ENCODE measurements at places on chromosomes 12 and 14.

GRCh38 chr14:92596331-92596907, 82.8 kb downstream of the RIN3 start:
- no peak for DNase-seq

DNA sequence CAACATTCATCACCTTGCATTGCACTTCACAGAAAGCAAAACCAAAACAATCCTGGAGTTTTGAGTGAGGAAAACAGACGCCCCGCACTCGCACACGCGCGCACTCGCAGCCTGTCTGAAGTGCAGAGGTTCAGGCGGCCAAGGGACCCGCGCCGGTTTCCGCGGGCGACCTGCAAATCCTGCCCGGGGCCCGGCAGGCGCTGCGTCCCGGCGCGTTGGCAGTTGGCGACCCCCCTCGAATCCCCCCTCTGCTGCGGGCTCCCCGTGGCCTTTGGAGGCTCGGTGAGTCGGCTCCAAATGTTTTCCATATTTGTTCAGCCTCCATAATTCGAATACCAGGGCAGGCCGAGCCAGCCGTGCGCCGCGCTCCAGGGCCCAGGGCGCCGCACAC, at the start of gene SSPN:
Gene SSPN (plus strand): TSS at position 324 of the 391 bp plus-strand sequence. CDS start 100 bp downstream, outside the sequence.
- peak; percentile 13 for DNase-seq

DNA sequence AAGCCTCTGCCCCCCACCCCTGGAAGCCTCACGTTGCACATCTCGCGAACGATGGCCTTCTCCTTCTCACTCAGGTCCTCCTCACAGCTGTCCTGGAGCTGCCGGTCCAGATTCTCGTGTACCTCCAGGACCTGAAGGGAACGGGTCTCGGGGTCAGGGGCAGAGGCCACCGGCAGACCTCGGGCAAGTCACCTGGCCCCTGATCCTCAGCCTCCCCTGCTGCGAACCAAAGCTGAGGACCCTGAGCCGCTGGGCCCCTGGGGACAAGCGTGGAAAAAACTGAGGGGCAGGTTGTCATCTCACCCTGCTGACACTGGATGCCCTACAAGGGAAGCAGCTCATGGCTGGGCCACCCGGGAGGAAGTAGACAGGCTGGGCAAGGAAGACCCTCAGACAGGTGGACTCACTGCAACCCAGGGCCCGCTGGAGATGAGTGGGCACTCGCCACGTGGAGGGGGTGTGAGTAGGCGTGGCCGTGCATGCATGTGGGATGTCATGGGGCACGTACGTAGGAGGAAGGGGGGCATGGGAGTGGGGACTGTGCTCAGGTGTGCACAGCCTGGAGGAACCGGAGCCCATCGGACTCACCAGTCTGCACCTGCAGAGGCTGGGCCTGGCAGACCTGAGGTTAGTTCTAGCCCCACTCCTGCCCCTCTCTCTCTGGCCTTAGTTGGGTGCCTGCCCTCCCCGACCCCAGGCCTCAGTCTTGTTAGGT, 35.1 kb downstream of the CCNK start:
- no peak for DNase-seq

DNA sequence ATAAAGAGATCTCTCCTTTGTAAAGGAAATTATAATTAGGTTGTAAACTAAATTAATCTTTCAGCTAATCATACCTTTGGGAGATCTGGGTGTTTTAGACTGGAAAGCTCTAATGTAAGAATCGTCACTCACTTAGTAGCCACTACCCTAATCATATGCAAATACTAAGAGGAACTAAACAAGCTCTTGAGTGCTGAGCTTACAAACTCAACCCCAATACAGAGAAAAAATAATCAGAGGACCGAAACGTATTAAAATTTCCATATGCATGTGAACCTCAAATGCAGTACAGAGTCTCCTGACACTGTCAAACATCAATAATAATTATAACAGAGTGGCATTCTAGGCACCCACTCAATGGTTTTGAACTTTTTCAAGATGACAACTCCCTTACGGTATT, 235.3 kb upstream of the FOXN3 start:
- DNase-seq, result no peak

DNA sequence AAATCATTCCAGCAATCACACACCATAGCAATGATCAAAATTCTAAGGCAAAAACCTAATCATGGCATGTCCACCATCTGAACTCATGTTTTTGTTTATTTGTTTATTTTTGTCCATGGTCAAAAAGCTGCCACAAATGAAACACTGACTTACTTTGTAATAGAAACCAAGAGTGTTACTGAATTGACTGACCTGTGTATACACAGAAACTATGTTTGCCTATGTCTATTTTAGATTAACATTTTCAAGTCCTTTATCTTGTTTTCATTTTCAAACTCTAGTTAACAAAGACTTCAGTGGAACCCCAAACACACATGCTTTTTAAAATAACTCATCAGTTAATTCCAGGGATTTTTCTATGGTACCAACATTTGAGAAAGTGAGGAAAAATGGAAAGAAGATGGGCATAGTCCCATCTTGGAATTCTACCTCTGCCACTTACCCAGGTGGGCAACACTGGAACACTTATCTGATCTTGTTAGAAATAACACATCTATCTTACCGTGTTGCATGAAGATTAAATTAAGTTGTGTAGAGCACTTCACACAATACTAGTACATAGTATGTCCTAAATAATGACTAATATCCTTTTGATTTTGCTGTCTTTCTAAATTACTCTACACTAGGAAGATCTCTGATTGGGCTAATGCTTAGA, 6.4 kb downstream of the LUM start:
- no peak for DNase-seq

GRCh38 chr12:124401704-124402221, 106.9 kb downstream of the RFLNA start:
- DNase-seq, result no peak

- DNase-seq, result no peak
Measured at GRCh38 chr14:101019990-101020710, 116.6 kb upstream of the RTL1 start.

DNA sequence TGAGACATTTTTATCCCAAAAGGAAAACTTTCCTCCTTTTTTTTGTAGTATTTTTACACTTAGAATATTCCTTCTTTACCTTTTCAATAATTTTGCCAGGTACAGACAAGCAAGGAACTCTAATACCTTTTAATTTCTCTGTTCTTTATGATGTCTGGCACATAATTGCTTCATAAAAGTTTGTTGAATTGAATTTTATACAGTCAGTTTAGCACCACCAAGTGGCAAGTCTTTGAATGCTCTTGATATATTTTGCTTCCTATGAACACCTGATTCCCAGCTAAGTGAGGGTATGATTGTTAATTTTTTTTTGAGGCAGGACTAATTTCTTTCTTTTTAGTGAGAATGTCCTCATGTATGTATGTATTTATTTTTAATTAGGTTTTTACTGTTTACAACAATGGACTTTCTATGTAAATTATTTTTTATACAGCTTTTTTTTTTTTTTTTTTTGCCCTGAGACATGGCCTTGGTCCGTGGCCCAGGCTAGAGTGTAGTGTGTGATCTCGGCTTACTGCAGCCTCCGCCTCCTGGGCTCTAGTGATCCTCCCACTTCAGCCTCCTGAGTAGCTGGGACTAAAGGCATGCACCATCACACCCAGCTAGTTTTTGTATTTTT, 6.9 kb downstream of the TBC1D15 start:
- no peak for DNase-seq

DNA sequence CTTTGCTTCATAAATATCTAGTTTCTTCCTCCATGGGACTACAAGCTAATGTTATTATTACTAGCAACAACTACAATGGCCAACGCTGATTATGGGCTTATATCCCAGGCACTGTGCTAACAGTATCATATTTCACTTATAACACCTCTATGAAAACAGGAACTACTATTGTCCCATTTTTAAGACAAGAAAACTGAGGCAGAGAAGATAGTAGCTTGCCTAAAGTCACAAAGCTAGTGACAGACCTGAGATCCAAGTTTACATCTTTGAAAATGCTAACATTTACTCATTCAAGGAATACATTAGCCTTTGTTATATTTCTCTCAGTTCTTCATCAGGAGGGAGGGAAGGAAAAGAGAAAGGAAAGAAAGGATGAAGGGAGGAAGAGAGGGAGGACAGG, 32.8 kb downstream of the GIT2 start:
- DNase-seq, result no peak

GRCh38 chr14:67694791-67695393, 672 bp downstream of the RDH11 start:
- peak; percentile 49 for DNase-seq

DNA sequence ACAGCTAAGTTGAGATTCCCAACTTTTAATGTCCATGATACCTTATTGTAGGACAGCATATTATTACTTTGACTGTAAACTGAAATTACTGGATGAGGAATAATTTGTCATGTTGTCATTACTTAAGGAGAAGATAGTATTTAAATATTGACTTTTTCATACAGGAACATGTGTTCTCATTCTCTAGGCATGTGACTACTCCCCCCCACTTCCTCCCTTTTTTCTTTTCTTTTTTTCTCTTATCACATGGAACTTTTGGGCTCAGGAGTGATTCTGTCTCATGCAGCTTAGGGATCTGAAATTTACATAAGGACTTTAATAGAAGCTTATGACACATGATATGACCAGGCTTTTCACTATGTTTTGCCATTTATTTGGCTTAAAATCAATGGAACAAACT, 127.7 kb upstream of the SLCO1C1 start:
- no peak for DNase-seq

DNA sequence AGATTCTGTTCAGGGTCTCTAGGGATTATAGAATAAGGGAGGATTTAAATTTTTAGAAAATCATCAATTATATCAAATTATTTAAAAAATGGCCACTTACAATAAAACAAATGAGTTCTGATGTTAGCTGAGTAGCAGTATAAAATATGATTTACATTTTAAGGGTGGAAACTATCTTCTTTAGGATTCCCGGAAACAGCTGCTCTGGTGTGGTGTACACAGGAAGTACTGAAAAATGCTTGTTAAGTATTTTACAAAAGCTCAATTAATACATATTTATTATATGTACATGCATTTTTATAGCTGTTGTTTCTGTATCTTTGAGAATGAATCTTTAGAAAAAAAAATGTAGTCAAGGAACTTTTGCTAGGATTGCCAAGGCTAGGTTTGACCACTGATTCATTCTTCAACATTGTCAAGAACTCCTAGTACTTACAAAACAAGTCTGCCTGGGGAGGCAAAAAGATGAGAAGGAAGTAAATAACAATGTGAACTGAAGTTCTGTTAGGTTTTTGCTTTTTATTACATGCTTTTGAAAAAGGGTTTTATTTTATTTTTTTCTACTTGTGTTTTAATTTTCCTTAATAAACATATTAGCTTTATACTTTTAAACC, 48.0 kb downstream of the ARF6 start:
- no peak for DNase-seq

DNA sequence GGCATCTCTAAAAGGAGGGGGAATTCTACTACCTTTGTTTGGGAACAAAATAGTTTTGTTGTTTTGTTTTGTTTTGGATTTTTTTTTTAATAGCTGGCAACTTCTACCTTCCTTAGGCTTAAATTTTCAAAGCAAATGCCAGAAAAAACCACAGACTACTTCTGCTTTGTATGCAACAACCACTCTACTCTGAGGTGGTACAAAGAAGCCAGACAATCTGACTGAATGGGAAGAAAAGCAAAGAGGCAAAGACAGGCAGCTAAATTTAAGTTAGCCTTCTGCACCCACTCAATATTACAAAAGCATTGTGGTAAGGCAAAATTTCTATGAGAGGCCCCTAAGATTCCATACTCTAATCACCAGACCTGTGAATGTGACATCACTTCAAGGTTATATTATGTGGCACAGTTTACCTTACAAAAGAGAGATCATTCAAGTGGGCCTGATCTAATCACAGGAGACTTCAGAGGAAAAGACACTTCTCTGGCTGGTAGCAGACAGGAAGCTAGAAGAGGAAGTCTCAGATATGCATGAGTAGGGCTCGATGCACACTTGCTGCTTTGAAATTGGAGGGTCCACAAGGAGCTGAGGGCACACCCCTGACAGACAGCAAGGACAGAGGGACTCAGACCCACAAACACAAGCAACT, 566.6 kb downstream of the RPS29 start:
- no peak for DNase-seq

DNA sequence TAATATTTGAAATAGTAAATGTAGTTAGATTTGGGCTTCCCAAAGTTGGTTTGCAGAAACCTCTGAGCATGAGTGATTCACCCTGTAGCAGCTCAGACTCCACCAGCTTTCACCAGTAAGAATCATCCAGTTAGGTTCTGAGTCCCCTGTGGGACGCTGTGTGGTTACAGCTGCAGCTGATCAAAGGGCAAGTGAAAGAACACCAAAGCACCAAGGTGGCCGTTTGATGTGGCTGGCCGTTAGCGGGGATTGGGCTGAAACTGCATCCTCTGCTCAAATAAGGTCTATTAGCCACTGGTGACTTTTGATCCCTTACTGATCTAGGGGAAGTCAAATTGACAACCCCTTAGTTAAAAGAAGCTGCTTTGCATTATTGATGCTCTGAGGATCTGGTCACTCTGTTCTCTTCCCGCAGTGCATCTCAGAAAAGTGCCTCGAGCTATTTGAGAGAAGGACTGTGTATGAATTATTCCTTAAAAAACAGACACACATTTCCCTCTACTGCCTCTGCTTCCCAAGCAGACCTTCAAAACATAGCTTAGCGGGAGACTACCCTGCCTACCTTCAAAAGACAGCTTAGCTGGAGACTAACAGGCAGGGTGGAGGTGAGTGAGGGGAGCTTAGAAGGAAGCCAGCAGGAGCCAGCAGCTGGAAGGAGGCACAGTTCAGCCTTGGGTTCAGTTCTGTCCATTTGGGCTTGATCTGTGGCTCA, 3.7 kb downstream of the ABHD12B start:
- DNase-seq, result peak; percentile 79

DNA sequence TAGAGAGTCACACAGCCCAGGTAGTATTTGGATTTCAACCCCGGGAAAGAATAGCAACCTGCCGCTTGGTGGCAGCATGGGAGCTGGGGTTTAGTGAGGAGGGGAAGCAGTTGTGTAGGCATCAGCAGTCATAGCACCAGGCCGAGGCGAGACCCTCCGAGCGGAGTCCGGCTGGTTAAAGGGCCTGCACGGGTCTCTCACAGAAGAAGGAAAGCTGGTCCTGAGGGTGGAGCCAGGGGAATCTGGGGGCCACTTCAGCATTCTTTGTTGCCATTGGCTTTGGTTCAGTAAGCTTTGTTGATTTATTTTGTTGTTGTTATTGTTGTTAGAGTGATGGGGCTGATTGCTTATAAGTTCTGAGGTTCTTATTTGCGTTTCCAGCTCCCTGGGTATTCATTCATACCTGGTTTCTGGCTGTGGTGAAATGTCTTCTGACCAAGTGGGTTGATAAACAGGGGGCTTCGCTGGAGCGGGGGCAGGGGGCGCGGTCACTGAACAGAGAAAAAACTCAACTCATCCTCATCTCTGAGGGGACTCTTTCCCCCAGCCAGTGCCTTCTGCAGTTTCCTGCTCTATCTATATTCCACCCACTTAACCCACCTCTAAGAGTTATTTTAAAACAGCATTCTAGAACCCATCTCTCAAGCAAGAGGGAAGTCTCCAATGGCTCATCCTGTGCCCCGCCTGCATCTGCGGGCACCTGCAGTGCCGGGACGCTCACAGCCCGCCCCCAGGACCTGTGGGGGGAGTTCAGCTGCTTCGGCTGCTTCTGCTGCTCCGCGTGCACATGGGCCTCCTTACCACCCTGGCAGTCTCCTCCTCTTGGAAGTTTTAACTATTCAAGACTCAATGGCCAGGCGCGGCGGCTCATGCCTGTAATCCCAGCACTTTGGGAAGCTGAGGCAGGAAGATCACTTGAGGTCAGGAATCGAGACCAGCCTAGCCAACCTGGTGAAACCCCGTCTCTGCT, 11.6 kb downstream of the CKB start:
- DNase-seq, result no peak

Data from T-helper 2 cell (primary cell).